ENCODE measurements at places on chromosomes 6 and 20.
A peak's percentile ranks its signal among the peaks of the same experiment; 100 is the strongest.

DNA sequence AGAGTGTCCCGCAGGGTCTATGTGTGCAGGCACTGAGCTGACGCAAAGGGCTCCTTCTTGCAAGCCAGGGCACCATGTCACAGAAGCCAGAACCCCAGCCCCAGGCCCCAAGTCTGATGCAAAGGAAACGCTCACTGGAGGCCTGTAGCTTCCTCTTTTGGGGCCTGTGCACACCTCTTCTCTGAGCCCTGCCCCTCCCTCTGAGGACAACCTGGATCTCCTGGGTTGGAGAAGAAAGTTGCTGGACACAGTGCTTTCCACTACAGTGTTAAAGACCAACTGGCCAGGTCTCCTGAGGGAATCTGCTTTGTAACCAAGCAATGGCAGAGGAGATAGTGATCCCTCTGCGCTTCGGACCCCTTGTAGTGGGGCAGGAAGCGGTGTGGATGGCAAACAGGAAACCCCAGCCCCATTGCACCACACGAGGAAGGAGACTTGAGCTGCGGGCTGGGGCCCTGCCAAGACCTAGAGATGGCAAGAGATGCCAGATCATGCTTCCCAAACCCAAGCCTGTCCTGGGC, 90.0 kb downstream of the PRND start:
- peak; percentile 70 for DNase-seq

GRCh38 chr6:21777846-21778245, 184.3 kb downstream of the SOX4 start:
- no peak for DNase-seq

DNA sequence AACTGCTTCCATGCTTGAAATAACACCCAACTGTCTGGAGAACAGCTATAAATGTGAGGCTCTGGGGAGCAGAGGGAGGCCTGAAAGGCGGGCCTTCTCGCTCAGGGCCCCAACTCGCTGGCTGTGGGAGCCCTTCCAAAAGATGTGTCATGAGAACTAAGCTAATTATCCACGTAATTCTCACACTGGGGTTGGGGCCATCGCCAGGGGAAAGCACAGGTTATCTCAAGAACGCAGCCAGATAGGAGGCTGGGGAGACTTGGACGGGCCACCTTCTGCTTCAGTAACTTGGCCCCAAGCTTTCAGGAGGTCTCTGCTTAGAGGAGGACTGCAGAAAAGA, 1.6 kb downstream of the PXDC1 start:
- no peak for DNase-seq

- DNase-seq = no peak
Observed at GRCh38 chr6:116514111-116514510, 2.7 kb downstream of the CALHM5 start.

DNA sequence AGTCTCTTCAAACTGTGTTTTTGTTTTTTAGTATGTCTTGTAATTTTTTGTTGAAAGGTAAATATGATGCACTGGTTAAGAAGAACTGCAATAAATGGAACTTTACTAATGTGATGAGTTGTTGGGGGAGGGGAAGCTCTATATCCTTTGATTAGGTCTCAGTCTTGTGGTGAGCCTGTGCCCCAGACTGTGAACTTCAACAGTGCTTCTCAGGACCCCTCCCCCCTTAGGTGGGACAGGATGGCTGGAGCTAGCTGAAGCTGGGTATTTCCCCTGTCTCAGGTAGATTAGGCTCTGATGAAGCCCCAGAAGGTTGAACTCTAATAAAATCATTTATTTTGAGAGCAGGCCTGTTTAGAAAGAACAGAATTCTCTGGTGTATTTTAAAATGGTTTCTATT, 31.4 kb upstream of the TASP1 start:
- DNase-seq = no peak

- DNase-seq = no peak
Observed at GRCh38 chr6:1724124-1724523, 114.4 kb downstream of the FOXC1 start.

DNA sequence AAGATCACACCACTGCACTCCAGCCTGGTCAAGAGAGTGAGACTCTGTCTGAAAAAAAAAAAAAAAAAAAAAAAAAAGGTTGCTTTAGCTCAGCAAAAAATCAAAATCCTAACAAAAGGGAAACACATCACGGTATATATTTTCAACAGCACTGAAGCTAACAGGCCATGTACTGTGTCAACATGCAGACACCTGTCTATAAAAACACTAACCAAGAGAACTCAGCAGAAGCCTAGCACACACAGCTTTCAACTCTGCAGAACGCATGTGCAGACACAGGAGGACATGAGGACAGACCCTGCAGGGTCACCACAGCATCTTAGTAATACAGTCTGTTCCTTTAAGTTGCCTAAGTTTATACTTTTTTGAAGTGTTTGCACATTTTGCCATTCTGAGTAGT, 13.5 kb downstream of the NINL start:
- DNase-seq = no peak

- DNase-seq = no peak
Observed at GRCh38 chr6:134111062-134111677, 58.7 kb upstream of the SLC2A12 start.

DNA sequence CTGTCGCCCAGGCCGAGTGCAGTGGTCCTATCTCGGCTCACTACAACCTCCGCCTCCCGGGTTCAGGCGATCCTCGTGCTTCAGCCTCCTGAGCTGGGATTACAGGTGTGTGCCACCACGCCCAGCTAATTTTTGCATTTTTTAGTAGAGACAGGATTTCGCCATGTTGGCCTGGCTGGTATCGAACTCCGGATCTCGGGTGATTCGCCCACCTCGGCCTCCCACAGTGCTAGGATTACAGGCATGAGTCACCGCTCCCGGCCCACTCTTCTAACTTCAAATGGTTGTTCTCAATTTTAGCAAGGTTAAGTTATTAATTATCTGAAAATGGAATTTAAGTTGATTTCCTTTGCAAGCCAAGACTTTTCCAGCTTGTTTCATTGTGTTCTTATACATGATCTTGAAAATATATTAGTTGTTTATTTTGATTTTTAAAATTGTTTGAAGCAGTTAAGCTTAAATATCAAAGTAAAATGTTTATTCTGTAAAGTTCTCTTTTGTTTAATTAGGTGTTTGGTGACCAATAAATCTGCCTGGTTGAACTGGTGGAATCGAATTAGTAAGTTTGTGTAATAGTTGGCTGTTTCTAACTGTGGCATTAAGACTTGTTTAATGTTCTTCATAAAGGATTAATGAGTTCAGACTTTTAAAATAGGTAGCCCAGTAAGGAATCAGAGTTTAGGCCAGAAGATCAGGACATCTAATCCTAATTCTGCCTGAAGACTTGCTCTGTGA, 2.3 kb downstream of the PM20D2 start:
- peak; percentile 62 for DNase-seq

- DNase-seq = no peak
Observed at GRCh38 chr20:59578436-59579403, 25.6 kb upstream of the PHACTR3 start.

DNA sequence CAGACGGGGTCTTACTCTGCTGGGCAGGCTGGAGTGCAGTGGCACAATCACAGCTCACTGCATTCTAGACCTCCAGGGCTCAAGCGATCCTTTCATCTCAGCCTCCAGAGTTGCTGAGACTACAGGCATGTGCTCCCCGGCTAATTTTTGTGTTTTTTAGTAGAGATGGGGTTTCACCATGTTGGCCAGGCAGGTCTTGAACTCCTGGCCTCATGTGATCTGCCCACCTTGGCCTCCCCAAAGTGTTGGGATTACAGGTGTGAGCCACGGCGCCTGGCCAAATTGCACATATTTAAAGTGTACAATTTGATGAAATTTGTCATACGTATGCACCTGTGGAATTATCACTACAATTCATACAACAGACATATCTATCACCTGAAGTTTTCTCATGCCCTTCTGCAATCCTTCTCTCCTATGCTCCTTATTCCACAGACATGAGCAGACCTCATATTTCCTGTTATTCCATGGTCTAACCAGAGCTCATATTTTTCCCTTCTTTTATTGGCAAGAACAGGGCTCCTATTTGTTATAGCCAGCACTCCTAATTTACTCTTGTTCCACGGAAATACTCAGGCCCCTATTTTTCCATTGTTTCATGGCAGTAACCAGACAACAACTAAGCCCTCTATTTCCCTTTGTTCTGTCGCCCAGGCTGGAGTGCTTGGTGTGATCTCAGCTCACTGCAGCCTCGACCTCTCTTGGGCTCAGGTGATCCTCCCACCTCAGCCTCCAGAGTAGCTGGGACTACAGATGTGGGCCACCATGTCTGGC, 2.2 kb upstream of the CSTL1 start:
- DNase-seq = no peak

GRCh38 chr6:96760153-96760687, 77.1 kb downstream of the GPR63 start:
- DNase-seq = no peak

DNA sequence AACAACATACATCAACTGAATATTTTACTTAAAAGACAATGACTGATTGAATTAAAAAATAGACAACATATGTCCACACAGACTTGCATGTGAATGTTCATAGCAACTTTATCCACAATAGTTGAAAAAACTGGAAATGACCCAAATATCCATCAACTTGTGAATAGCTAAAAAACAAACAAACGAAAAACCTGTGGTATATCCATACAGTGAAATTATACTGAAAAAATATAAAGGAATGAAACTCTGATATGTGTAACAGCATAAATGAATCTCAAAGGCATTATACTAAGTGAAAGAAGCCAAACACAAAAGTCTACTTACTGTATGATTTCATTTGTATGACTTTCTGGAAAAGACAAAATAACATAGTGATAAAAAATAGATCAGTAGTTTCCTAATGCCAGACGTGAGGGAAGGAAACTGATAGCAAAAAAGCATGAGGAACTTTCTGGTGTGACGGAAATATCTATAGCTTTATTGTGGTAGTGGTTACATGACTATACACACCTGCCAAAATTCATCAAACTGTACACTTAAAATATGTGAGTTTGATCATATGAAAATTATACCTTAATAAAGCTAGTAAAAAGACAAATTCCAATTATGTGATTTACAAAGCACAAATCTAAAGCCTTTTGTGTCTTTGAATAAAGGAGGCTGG, 123.2 kb downstream of the BACH2 start:
- DNase-seq = no peak

DNA sequence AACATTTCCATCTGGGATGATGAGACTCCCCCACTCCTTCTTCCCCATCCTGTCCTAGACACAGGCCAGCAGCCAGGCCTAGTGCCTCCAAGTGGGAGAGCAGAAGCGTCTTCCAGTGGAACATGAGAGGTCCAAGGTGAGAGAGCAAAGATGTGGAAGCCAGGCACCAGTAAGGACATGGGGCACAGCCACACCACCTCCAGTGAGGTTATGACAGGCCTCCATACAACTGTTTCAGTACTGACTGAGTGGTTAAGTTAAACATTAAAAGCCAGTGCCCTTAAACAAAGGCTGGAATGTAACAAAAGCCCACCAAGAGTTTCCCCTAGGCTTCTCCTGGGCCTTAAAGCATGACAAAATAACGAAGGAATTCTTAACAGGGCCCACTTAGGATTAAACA, 5.3 kb downstream of the ZBTB24 start:
- DNase-seq = no peak

- DNase-seq = no peak
Observed at GRCh38 chr6:1316489-1316971, 4.6 kb downstream of the FOXQ1 start.

- DNase-seq = no peak
Observed at GRCh38 chr6:111890988-111891387, 17.7 kb upstream of the FYN start.

DNA sequence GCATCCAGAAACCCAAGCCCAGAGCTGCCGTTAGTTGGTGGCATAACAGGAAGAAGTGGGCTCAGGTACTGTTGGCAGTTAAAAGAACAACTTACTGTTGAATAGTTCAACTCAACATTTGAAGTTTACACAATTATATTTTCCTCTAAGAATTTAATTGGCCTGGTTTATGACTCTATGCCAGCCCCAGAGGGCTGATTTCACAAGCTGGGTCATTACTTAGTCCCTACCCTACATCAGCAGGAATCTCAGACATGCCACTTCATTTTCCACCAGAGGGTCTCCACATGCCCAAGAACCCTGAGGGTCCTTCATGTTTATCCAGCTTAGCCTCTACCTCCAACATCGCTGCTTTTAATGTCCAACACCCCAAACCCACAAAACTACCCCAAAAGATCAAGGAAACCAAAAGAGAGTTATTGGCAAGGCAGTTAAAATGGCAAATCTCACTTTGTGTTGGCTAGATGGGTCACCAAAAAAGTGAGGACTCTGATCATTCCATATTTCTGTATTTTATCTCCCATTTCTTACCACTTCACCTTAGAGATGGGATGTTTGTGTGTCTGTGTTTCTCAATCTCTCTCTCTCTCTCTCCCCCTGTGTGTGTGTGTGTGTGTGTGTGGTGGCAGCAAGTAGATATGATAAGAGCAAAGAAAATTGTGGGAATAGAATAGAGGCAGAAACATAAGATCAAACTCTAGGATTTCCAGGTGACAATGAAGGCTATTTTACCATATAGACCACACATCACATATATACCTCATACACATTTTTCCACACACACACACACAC, 112.5 kb upstream of the TBX18 start:
- DNase-seq = no peak

GRCh38 chr6:149305372-149305771, 12.1 kb upstream of the TAB2 start:
- no peak for DNase-seq

- no peak for DNase-seq
Observed at GRCh38 chr6:113860181-113860955, 3.2 kb downstream of the MARCKS start.

All from activated CD8-positive, alpha-beta memory T cell treated with anti-CD3 and anti-CD28 coated beads, Interleukin-2, amount 50 U/mL, for 48 hours (primary cell).